ENCODE measurements at places on chromosomes 16 and 17.

DNA sequence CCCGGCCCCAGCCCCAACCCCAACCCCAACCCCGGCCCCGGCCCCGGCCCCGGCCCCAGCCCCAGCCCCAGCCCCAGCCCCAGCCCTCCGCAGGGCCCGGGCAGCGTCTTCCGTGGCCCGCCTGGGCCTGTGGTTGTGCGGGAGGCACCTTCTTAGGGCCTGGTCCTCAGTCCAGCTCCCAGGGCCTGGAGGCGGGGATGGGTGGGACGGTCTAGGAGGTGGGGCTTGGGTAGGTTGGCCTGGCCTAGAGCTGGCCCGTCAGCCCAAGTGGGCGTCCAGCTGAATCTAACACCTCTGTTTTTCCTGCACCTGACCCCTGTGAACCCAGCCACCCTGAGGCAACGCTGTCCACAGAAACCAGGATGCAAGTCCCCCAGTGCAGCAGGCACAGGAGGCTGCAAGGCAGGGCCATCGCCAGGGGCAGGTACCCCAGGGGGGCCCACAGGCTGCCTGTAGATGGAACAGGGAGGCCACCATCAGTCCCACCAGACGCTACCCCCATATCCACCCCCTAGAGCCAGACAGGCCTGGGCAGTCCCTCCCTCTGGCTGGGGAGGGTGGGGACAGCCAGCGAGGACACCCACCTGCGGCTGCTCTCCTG, 8.8 kb downstream of the MSLN start:
- no peak for DNase-seq

DNA sequence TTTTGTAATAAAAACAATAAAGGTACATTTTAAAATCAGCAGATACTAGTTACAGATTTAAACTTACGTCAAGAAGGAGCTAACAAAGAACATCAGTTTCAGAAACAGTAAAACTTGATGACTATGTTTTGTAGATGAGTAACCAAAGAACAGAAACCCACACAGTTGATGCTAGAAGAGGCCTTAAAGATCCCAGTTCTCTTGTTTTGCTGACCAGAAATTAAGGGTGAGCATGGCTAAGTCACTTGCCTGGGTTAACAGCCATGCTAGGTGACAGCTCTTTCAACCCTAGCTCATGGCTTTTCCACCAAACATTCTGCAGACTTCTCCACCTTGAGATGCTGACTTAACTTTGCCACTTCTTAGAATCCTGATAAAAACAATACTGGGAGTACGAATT, 26.4 kb downstream of the STX8 start:
- DNase-seq: no peak

GRCh38 chr16:65178151-65178550, 56.3 kb upstream of the CDH11 start:
- DNase-seq: peak; percentile 64

GRCh38 chr17:28725166-28725659, 820 bp downstream of the TLCD1 start:
- peak; percentile 58 for DNase-seq

DNA sequence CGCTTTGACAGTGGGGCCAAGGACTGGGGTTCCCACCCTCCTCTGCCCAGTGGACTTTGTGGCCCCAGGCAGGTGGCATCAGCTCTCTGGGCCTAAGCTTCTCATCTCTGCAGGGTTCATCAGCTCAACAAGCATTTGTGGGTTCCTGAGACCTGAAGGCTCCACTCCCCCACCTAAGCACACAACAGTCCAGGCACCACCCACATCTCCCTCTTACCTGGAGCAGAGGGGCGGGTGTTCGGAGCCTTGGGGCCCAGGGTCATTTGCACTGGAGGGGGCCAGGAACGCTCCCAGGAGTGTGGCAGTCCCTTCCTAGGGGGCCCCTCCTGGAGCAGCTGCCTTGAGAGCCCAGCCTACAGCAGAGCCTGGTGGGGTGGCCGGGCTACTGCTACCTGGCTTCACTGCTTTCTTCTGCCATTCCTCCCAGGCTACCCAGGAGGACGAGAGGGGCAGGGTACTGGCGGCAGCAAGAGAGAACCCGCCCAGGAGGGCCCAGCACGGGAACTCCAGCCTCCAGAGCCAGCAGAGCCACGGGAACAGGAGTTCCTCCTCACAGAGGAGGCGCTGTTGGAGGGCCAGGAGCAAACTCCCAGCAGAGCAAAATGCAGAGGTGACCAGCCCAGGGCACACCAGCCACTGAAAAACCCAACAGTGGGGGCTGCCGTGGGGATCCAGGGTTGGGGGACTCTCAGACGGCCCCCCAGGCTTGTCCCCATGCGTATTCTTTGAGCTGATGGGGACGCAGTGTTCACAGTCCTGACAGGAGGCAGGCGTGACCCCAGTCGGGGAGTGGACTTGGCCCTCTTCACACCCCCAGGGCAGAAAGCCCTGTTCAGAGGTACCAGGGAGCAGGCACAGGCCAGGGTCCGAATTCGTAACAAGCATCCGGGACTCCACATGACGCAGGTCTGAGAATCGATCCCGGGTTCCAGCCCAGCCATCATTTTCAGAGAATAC, 35.1 kb upstream of the SLC38A10 start:
- DNase-seq: no peak

GRCh38 chr17:81854974-81855774, 5.2 kb downstream of the P4HB start:
- no peak for DNase-seq

DNA sequence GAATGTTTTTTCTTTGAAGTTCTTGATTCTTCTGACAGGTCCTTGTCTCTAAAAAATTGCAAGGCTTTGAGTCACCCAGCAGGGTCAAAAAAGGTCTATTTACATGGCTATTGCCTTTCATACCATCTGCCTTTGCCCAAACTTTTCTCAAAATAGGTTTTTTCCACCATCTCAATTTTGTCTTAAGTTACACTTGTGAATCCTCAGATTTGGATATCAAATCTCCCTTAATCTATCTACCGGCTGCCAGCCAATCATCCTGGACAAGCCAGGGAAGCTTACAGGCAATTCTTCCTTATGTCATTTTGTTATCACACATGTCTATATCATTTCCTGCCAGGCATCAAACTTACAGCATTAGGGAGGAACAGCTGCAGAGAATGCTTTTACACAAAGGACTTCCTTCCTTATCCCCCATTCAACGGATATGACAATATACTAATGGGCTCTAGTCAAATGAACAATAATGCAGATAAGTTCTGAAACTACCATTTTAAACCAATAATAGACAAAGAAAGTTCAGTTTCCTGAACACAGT, 104.1 kb upstream of the CORO6 start:
- peak; percentile 74 for DNase-seq

DNA sequence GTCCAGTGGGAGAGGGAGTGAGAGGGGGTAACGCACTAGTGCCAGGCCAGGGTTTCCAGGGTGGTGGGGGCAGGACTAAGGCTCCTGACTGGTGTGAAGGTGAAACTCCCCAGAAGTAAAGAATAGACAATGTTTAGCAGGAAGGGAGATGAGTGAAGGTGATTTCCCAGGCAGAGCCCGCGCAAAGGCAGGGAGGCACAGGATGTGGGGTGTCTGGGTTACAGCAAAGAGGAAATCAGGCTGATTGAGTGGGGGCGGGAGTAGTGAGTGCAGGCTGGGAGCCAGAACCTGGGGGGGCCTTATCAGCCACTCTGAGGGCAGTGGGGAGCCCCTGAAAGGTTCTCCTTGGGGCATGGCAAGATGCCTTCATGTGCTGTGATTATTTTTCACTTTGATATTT, 167.5 kb downstream of the UTP18 start:
- no peak for DNase-seq

DNA sequence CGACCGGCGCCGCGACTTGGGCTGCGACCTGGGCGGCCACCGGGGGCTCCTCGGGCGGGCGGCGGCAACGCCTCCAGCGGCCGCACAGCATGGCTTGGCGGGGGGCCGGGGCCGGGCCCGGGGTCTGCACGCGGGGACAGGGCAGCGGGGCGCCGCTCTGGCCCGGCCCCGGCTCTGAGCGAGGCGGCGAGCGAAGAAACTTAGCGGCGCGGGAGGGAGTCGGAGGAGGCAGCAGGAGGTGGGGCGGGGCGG, at the start of gene PLCD3:
Gene PLCD3 (minus strand): TSS at position 196 of the 252 bp plus-strand sequence. CDS start 105 bp downstream, at position 91.
- DNase-seq: no peak

- DNase-seq: peak; percentile 100
Measured at GRCh38 chr17:59786536-59787319, 79.3 kb downstream of the VMP1 start.

- DNase-seq: no peak
Measured at GRCh38 chr16:15953477-15953876, 4.1 kb downstream of the ABCC1 start.

DNA sequence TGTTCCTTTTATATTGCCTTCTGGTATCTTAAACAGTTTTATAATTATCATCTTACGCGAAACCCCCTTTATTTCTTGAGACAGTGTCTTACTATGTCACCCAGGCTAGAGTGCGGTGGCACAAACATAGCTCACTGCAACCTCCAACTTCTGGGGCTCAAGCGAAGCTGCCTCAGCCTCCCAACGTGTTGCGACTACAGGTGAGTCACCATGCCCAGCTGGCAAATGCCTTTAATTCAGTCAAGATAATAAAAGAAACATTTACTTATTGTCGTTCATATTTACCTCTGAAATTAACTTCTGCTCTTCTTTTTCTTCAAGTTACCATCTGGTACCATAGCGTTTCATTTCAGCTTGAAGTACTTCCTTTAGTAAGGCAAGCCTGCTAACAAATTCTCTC, 43.9 kb downstream of the FBXL20 start:
- DNase-seq: no peak

DNA sequence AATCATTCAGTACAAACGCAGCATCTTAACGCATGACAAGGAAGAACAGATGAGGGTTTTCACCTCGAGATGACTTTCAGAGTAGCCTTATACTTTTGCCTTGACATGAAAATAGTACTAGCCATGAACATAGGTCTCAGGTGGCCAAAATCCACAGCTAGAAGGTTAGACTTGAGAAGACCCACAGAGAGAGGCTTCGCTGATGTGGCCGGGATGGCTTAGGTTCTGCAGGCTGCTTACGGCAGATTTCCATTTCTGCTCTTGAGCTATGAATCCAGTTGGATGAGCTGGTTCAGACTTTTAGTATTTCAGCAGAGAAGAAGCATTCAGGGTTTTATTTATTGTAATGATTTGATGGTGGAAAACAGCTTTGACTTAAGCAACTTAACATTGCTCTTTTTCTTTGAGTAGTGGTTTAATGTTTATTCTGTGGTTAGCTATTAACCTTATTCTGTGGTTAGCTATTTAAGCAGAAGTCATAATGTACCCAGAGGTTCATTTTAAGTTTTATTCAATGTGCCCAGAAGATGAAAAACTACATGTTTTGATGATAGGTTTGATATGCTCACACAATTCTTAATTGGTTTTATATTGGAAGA, 7.6 kb downstream of the KRT24 start:
- DNase-seq: no peak

- DNase-seq: peak; percentile 83
Measured at GRCh38 chr17:80720610-80721577, 176.3 kb downstream of the RPTOR start.

- no peak for DNase-seq
Measured at GRCh38 chr17:57632294-57632693, 112.8 kb downstream of the CCDC182 start.

- DNase-seq: no peak
Measured at GRCh38 chr17:73284354-73284753, 22.7 kb upstream of the CPSF4L start.

GRCh38 chr16:84617791-84618580, at the start of gene COTL1:
COTL1 (minus strand) TSS chr16:84618078; CDS start chr16:84617914, 164 bp downstream.
- peak; percentile 98 for DNase-seq

All from choroid plexus epithelial cell (primary cell).